ENCODE measurements at places on chromosomes 16 and 17.

DNA sequence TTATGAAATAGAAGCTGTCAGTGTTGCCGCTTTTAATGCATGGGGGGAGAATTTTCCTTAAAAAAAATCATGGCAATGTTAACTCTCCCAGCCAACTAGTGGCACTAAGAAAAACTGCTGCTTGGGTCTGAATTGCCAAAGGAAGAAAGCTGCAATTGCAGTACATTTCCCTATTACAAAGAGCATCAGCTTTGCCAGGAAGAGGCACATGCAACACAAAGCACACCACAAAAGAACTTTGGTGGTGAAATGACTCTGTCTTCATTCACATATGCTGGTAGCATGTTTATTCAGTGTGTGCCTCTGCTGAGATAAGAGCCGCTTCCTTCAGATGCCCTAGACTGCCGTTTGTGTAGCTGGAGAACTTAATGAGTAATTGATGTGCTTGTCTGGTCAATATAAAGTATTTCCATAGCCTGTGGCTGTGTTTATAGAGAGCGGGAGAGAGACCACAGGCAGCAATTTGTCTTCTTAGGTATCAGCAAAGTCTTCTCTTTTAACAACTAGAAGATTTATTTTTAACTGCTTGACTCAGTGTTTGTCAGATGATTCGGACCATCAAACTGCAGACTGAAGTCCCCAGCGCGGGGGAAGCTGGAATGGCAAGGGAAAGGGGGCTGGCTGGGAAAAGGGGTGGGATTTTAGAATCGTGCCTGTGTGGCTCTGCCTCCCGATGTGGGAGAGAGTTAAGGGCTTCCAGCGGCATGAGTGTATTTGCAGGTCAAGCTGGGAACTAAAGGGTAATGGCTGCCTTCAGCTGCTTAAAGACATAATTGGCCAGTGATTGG is 115.1 kb downstream of the MRTFB start:
- DNase-seq = no peak

- DNase-seq = no peak
These were observed 2.8 kb upstream of the FUS start for GRCh38 chr16:31177136-31177535.

DNA sequence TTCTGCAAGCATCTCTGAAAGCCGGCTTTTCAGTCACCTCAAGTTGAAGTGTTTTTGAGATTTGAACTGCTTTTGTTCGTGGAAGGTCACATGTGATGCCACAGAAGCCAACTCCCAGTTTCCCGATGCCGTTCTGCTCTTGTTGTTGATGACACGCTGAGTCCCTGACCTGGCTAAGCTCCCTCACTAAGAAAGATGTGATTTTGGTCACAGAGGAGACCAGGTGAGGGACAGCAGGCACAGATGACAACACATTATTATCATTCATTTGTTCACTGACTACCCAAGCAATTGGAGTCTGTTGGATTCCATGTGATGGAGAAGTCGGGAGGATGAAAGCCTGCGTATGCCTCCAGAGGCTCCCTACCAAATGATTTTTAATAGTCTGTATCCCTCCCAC is 822.4 kb upstream of the RBFOX1 start:
- DNase-seq = no peak

DNA sequence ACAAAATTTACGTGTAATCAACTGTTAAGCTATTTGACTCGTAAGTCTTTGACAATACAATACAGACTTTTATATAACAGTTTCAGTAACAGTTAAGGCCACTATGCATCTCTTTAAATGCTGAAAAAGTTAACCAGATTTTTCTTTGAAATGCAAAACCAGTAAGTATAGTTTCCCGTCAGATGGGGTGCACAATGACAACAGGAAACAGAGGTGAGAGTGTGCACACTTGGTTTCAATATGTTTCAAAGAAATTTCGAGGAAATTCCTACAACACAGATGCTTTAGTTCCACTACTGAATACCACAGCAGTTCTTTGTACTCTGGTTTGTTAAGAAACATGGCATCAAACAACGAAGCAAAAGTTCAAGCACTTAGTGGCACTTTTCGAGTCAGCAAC is 48.4 kb downstream of the RNF157 start:
- DNase-seq = no peak

DNA sequence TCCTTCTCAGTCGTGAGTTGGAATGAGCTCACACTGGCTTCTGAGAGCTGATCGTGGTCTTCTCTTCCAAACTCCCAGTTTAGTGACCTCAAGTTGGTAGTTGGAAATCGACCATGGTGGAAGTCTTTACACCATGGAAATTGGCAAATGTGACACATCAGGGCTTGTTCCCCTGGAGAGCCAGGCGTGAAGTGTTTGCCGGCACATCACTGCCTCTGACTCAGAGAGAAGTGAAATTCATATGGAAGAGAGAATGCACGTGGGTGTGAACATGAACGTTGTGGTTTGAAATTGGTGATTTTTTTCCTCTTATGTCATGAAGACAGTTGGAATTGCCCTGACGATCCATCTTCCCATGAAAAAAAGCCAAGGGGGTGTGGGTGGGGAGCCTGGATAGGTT is 47.4 kb downstream of the AXIN2 start:
- no peak for DNase-seq

GRCh38 chr17:17666111-17666714 is 15.0 kb upstream of the RAI1 start:
- DNase-seq = no peak

DNA sequence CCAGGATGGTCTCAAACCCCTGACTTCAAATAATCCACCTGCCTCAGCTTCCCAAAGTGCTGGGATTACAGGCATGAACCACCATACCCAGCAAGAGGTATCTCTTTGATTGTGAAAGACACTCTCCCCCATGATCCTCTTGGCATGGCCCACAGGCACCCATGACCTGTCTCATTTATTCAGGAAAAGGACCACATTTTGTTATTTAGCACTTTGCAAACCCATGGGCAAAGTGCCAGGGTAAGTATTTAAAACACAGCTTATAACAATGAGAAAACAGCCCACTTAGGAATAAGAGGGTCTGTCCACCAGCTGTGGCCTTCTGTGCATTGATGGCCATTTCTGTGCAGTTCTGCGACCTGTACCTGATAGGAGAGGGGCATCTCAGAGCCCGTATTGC is 12.8 kb upstream of the AKTIP start:
- DNase-seq = no peak

GRCh38 chr17:292016-292415 is 60.6 kb downstream of the RPH3AL start:
- peak; percentile 13 for DNase-seq

DNA sequence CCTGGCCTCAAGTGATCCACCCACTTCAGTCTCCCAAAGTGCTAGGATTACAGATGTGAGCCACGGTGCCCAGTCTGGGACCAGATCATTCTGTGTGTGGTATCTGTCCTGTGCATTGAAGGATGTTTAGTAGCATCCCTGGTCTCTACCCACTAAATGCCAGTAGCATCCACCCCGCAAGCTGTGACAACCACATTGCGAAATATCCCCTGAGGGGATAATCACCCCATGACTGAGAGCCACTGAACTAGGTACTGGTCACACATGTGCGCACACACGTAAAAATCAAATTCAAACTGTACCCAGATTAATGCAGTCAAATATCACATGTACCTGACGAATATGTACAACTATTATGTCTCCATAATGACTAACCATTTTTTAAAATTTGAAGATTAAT is 35.8 kb downstream of the TEKT5 start:
- no peak for DNase-seq

DNA sequence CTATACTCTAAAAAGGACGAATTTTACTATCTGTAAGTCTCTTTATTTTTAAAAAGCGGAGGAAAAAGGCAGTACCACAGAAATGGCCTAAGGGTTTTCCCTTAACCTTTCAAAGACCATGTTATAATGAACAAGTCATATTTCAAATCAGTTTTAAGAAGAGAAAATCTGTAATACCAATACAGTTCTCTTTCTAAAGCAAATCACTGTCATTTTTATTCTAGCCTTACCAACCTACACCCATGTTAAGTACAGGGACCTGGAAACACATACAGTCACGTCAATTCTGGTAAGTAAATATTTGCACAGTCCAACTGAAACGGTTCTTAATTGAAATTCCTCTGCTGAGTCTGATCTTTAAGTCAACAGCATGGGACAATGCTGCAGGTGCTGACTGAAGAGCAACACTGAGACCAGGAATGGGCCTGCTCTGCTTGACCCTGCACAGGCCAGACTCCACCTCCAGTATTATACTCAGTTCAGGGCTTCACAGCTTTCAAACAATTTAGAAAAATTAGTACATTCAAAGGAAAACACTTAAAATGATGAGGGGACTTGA is 20.2 kb downstream of the MBTPS1 start:
- DNase-seq = no peak

GRCh38 chr17:41686281-41686680 is 2.4 kb upstream of the EIF1 start:
- DNase-seq = no peak

- DNase-seq = no peak
These were observed 11.3 kb downstream of the YPEL2 start for GRCh38 chr17:59342681-59343131.

DNA sequence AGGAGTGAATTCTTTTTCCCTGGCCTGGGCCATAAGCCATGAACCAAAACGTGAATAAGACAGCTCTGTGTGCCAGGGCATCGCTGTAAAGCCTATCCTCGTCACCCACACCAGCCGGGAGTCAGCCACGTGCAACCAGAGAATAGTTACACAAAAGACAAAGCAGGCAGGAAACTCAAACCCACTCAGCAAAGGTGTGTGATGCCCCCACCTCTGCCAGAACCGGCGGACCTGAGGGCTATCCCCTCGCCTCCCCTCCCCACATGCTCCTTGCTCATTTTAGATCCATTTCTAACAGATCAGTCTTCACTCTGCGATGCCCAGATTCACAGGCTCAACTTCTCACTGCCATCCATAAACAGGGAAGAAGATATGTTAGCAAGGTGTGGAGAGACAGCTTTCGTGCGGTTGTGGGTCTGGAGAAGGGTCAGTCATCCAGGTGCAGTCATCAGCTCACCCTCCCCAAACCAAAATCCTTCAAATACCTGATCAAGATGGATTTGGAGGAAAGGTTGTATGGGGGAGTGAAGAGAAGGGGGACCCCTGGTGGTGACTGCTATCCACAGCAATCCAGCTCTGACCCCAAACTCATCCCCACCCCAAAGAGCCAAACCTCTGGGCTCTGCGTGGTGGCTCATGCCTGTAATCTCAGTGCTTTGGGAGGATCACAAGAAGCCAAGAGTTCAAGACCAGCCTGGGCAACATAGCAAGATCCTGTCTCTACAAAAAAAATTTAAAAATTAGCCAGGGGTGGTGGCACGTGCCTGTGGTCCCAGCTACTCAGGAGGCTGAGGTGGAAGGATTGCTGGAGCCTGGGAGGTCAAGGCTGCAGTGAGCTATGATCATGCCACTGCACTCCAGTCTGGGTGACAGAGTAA is 219.2 kb downstream of the C16orf78 start:
- DNase-seq = peak; percentile 18

DNA sequence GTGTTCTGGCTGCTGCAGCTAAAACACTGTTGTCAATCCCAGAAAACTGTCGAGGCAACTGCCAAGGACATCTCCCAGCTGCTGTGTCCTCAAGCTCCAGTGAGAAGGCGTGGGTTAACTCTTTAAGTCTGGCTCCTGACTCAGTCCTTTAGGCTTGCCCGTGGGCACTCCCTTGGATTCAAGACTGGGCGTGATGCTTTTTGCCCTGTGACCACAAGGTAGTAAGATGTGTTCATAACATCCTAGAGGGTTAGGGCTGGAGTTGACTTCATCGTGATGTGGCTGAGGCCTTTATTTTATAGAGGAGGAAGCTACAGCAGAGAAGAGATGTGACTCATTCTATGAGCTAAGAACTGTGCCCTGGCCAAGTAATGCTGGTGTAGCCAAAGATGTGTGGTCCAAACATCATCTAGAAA is 50.9 kb upstream of the TEKT3 start:
- DNase-seq = no peak

DNA sequence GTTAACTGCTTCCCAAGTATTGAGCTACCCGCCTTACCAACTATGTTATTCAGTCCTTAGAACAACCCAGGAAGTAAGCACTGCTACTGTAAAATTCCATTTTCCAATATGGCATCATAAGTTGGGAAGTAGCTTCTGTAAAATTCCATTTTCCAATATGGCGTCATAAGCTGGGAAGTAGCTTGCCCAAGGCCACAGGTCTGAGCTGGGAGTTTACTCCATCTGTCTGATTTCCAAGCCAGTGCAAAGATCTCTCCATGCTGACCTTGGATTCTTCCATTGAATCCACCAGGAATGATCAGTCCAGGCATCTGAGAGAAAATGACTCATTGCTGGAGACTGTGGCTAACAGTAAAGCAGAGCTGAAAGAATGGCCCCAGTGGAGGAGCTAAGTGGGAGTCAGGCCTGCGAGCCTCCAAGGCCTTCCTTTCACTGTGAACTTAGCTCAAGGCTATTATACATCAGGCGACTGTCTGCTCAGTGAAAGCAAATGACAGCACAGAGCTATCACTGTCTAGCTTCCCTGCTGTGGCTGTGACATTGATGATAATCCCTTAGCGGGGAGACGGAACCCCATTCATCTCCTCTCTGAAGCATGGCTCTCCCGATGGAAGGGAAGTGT is 430.4 kb downstream of the HAPSTR1 start:
- DNase-seq = no peak

GRCh38 chr17:43988301-43988700 is 16.1 kb upstream of the NAGS start:
- DNase-seq = no peak
